Uterus (tissue), 4 donors: ENCODE measurements at places on chromosomes 4 and X.
A peak's percentile ranks its signal among the peaks of the same experiment; 100 is the strongest.

DNA sequence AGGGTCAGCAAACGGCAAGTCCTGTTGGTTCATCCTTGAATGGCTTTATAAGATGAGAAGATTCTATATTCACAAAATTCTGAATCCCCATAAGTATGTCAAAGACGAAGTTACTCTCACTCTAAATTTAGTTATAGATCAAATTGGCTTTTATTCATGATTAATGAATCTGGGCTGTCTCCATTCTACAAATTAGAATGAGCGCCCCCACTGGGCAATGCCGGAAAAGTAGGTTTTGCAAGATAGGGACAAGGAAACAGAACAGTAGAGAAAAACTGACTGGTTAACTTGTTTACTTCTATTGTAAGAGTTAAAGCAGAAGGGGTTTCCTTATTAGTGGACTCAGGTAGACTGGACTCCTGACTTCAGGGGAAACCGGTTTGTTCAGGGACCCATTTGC lies 100.3 kb downstream of the F11 start:
- no peaks in the 10 kb centered on the region for H3K36me3 ChIP-seq
- no peak overlapping the region for H3K4me3 ChIP-seq
- no peak overlapping the region for H3K27ac ChIP-seq

GRCh38 chr4:159334461-159334860 lies 231.6 kb downstream of the RAPGEF2 start:
- no peak overlapping the region for H3K27ac ChIP-seq
- DNase-seq: no peak
- H3K36me3 ChIP-seq: no peaks in the 10 kb centered on the region
- no peak overlapping the region for H3K4me3 ChIP-seq
- no peaks in the 10 kb centered on the region for H3K27me3 ChIP-seq

DNA sequence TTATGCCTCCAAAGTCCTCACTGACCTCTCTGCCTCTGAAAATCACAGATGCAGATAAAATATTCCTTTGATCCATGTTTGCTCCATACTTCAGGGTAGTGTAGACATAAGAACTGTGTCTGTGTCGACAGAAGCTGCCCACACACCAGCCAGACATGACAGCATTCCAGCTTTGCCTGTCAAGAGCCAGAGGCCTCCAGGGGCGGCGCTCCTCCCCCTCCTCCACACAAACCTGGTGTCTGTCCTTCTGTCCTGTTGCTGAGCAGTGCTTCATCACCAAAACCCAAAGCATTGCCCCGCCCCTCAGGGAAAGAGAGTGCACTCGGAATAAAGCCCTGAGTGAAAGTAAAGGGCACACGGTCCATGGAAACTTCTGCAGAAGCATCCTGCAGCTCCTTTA lies 379.4 kb downstream of the FBXW7 start:
- H3K36me3 ChIP-seq: no peaks in the 10 kb centered on the region
- no peak overlapping the region for H3K4me3 ChIP-seq

DNA sequence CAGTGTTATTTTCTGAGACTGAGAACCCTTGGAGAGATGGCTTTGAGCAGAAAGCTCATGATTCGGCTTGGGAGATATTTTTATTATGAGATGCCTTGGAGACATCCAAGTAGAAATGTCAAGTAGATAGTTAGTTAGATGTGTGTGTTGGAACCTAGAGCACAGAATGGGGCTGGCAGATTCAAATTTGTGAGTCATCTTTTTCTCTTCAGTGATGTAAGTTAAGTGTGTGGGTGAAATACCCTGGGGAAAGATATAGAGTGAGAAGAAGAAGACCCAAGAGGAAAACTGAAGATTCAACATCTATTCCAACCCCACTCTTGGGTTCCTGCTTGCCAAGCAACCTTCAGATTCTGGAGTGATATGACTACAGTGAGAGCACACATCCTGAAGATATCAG lies 580.8 kb upstream of the AMOT start:
- H3K27ac ChIP-seq: no peak overlapping the region
- H3K4me3 ChIP-seq: no peak overlapping the region
- peaks cover 7% of the 10 kb centered on the region for H3K27me3 ChIP-seq
- DNase-seq: no peak

GRCh38 chr4:51909236-51909703 lies 66.3 kb downstream of the DCUN1D4 start:
- no peaks in the 10 kb centered on the region for H3K4me1 ChIP-seq
- no peak for DNase-seq
- H3K4me3 ChIP-seq: no peak overlapping the region
- H3K36me3 ChIP-seq: no peaks in the 10 kb centered on the region
- no peak overlapping the region for H3K27ac ChIP-seq

DNA sequence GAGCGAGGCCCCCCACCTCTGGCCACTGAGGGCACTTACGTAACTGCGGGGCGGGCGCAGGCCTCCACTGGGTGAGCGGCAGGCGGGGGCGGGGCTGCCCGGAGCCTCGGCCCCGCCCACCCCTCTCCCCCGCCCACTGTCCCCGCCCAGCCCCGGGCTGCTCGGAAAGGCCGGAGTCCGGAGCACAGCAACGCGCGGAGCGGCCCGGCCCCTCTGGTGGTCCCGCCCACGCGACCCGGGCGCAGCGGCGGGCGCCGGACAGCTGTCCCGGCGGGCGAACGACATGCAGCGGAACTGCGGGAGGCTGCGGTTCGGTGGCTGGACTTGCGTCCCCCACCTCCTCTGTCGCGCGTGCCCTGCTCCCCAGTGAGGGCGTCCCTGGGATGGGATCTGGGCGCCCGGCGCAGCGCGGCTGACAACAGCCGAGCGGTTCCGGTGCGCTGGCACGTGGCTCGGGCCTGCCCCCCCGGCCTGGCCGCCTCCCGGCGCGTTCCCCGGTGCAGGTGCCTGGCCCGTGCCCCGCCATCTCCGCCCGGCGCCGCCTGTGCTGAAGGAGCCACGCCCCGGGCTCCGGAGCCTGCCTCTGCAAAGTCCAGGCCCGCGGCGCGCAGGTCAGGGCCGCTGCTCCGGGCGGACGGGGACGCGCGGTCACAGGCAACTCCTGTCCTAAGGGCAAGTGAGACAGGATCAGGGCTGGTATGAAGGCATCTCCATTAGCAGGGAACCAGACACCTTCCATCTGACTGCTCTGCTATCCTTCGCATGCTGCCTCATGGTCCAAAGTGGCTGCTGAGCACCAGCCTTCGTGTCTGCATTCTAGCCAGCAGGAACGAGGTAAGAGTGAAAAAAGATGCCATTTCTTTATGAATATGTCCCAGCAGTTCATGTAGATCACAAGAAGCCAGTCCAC lies 21.8 kb upstream of the JAKMIP1 start:
- DNase-seq: no peak
- no peaks in the 10 kb centered on the region for H3K36me3 ChIP-seq
- peaks cover 15% of the 10 kb centered on the region for H3K27me3 ChIP-seq
- H3K4me3 ChIP-seq: peak overlapping the region; percentile 23
- H3K4me1 ChIP-seq: no peaks in the 10 kb centered on the region

DNA sequence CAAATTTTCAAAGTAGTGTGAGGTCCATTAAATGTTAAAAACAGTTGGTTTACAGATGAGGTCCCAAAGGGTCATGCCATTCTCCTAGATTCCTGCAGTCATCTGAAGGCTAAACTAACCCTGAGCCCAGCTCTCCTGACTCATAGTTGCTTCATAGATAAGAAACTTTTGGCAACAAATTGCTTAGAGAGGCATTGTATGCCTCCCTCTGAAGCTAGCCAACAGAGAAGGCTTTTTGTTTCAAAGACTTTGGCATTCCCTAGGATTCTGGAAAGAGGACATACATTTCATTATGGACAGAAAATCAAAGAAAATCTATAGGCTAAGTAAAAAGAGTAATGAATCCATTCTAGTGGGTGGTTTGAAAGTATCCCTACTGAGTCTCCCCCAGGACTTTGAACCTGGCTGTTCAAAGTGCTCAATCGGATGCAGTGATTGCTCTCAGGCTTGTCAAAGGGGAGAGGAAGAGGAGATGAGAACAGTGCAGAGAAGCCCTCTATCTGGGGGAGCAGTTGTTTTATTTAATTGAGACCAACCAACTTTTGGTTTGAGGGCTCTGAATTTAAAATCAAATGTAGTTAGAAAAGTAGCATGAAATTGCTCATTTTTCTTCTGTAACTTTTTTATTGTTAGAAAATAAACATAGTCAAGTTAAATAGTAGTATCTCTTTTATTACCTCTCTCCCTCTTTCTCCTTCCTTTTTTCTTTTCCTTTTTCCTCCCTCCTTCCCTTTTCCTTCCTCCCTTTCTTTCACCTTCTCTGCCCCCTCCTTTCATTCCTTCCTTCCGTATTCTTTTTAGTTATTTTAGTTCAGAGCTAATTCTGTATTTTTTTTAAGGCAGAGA lies 72.3 kb upstream of the ZNF518B start:
- no peak overlapping the region for H3K27ac ChIP-seq
- no peaks in the 10 kb centered on the region for H3K27me3 ChIP-seq
- H3K4me1 ChIP-seq: no peaks in the 10 kb centered on the region
- H3K36me3 ChIP-seq: no peaks in the 10 kb centered on the region

DNA sequence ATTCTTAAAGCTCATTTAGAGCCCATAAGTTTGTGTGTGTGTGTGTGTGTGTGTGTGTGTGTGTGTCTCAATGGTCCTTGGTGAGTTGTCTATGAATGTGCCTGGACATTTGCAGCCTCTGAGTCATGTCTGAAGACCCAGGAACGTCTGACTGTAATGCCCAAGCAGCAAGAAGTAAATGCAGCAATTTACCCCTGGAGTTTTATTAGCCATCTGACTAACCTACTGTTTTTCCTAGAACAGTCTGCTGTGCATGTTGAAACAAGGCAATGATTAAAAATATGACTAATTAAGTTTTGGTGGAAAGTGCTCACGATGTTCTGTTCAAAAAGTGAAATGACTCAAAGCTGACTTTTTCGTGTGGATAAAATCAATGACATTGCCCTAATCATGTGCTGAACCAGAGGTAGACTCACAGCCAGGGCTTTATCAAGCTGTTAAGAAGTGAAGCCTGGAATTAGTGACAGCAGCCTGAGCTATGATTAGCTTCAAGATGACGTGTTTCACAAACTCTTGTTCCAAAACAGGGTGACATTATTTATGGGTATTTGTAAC lies 201.6 kb downstream of the CPE start:
- H3K4me1 ChIP-seq: no peaks in the 10 kb centered on the region
- H3K27ac ChIP-seq: no peak overlapping the region
- no peaks in the 10 kb centered on the region for H3K36me3 ChIP-seq
- no peaks in the 10 kb centered on the region for H3K27me3 ChIP-seq

- DNase-seq: no peak
- no peaks in the 10 kb centered on the region for H3K36me3 ChIP-seq
- H3K4me1 ChIP-seq: no peaks in the 10 kb centered on the region
- H3K27me3 ChIP-seq: no peaks in the 10 kb centered on the region
- no peak overlapping the region for H3K27ac ChIP-seq
Observed at GRCh38 chrX:130529531-130529930, 127.7 kb downstream of the RBMX2 start.

DNA sequence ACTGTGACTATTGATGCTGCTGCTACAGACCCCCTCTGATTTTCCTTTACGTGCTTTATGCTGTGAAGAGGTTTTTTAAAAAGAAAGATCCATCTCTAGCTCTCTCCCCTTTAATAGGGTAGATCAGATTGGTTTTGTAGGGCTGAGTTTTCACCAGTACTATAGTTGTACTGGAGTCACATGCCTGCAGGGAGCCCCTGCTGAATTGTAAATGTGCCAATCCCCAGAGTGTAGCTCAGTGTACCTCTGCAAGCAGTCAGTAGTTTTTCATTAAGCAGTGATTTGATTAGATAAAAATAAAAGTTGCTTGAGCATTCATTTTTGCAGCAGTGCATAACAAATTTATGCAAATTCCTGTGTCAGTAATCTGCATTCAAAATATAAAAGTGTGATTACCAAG lies 179.2 kb downstream of the IL1RAPL2 start:
- no peaks in the 10 kb centered on the region for H3K36me3 ChIP-seq
- no peaks in the 10 kb centered on the region for H3K4me1 ChIP-seq
- H3K27ac ChIP-seq: no peak overlapping the region
- no peak overlapping the region for H3K4me3 ChIP-seq
- DNase-seq: no peak

DNA sequence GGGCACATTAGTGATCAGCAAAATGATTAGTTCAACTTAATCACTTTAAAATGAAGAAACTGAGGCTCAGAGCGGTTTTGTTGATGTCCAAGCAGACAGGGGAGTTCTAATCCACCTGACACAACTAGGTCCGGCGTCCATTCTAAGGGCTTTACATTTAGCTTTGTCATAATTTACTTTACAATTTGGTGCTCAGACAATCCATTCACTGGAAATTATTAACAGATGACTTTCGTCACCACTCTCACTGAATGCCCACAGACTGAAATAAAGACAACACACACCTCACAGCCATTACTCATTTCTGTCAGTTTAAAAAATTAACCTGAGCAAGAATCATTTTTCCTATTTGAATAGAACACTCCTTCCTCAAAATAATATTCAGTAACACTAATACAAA lies 10.8 kb downstream of the NR3C2 start:
- no peaks in the 10 kb centered on the region for H3K36me3 ChIP-seq

DNA sequence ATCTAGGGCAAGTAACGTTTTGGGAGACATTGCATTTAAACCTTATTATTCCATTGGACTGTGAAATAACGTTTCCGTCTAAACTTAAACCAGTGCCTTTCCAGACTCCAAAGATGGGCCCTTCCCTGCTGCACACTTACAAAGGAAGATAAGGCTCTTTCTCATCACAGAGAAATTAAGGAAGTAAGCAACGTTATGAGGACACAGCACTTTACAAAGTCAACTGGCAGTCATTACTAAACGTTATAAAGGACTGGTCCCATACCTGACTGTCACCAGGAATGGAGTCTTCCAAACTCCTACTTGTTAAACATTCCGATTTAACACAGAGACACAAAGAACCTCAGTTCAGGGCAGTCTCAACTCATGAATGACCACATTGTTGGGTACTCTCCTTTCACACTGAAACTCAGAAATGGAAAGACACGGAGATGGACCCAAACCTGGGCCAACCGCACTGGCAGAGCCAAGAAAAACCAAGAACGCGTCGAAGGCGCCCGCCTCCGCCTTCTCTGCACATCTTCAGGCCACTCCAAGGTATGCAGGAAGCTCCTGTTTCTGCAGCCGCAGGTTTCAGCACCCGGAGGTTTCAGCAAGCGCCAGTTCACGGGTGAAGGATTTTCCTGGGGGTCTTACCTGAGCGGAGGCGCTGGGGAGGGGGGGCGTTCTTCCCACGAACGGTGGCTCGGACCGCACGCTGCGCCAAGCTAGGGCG lies 670 bp downstream of the PAPSS1 start:
- peak overlapping the region; percentile 88 for H3K27ac ChIP-seq
- no peaks in the 10 kb centered on the region for H3K27me3 ChIP-seq
- peak overlapping the region; percentile 91 for H3K4me3 ChIP-seq
- H3K36me3 ChIP-seq: no peaks in the 10 kb centered on the region
- DNase-seq: no peak

GRCh38 chr4:99668472-99668871 lies 10.8 kb upstream of the C4orf54 start:
- H3K36me3 ChIP-seq: no peaks in the 10 kb centered on the region
- DNase-seq: no peak
- H3K4me3 ChIP-seq: no peak overlapping the region

DNA sequence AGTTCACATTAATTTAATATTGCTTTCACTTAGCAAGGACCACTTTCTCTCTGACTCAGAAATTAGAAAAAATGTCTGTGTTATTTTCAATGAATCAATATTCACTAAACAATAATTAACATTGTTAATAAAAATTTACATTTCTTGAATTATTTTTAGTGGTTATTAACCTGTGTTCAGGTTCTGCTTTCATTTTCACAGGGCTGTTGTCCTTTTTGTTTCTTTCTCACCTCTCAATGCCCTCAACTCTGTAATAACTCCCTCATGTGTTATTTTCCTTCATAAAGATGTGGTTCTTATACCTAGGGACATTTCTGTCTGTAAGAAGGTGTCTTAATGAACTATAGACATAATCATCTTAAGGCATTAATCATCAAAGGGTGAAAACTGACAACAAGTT lies 43.1 kb upstream of the PRR27 start:
- H3K36me3 ChIP-seq: no peaks in the 10 kb centered on the region
- no peak overlapping the region for H3K4me3 ChIP-seq
- no peaks in the 10 kb centered on the region for H3K27me3 ChIP-seq
- no peak overlapping the region for H3K27ac ChIP-seq

- H3K4me1 ChIP-seq: no peaks in the 10 kb centered on the region
- no peaks in the 10 kb centered on the region for H3K27me3 ChIP-seq
- no peak overlapping the region for H3K4me3 ChIP-seq
Observed at GRCh38 chr4:89942811-89943210, 48.2 kb downstream of the MMRN1 start.
